ENCODE measurements at places on chromosomes 16 and 17.

DNA sequence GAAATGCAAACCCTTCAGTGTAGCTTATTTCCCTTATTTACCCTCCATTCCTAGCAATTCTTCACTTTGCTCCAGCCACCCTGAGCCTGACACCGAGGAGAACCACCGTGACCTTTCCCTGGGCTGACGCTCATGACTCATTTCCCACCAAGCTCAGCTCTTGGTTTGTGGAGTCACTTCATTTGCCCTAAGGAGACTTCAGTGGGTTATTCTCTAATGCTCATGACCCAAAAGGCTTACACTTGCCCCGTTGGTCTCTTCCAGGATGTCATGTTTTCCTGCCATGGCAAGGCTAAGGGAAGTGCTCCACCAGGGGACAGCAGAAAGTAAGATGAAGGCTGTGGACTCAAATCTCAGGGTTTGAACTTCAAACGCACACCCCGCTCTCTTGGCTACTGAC lies 161.0 kb downstream of the CBLN1 start:
- ATAC-seq: no peak

DNA sequence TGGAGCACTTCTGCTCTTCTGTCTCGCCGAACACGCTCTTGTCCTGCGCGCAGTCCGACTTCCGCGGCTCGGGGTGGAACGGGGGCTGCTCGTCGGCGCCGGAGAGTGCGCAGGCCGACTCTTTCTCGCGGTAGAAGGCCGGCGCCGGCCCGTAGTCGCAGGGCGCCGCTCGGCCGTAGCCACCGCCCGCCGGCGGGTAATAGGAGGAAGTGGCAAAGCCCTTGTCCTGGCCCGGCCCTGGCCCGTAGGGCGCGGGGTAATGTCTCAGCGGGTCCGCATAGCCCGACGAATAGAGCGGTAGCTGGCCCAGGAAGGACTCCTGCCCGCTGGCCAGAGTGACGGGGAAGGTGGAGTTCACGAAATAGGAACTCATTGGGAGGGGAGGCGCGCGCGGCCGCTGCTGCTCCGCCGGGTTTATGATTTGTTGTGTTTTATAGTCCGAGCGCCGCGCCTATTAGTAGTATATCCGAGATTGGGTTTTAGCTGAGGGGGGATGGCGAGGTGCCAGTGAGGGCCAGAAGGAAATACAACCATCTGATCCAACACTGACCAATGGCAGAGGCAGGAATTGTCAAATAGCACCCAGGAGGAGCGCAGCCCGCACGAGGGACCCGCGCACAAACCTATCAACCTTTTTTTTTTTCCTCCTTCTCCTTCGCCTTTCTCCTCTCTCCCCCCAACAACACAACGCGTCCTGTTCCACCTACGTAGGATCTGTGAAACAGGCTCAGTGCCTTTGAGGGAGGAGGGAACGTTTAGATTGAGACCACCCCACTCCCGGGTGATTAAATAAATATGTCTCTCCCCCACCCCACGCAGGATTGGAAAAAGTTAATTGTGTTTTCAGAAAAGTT lies 4.4 kb upstream of the HOXB5 start:
- ATAC-seq: peak; percentile 55

GRCh38 chr17:11506635-11507034 lies 91.6 kb upstream of the DNAH9 start:
- ATAC-seq: no peak

GRCh38 chr16:9264067-9264466 lies 172.6 kb downstream of the HAPSTR1 start:
- ATAC-seq: no peak

GRCh38 chr16:82660075-82660645 lies 33.4 kb downstream of the CDH13 start:
- peak; percentile 67 for ATAC-seq

GRCh38 chr16:10539236-10539635 lies 41.2 kb downstream of the EMP2 start:
- ATAC-seq: no peak

Data from activated T-helper 17 cell treated with anti-CD3 and anti-CD28 coated beads, Interleukin-2, amount 50 U/mL, for 72 hours (primary cell).